ENCODE measurements at places on chromosomes 6 and 20.

GRCh38 chr6:10082385-10082784 is 332.5 kb downstream of the TFAP2A start:
- no peak for DNase-seq

- DNase-seq, result no peak
Observed at GRCh38 chr6:137165375-137166246, 7.8 kb downstream of the IL22RA2 start.

DNA sequence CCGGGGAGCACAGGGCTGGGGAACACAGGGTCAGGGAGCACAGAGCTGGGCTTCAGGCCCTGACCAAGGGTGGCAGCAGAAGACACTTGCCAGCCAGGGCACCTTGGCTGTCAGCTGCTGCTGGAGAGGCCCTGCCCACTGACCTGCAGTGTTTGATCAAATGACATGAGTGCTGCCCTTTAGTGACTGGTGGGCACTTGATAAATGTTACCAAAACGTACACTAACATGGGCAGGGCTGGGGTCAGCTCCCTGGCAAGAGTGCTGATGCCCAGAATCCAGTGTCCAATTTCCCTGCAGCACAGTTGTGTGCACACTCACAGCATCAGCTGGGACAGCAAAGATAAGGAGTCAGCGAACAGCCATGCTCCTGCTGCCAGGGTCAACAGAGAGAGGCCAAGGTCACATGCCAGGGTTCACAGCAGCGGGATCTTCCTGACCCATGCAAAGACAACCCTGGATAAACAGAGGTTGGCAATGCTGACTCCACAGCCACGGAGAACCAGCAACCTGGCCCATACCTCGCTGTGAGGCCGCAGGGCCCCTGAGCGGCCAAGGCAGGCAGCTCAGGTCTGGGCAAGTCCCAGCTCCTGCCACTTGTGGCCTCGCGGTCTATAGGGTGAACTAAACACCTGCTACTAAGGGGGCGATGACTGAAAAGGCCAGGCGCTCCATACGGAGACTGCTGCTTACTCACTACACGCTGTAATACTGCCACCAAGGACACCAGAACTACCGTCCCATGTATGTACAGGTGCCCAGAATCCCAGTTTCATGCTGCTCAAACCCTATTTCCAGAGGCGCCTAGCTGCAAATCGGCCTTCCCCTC is 46.3 kb downstream of the NINL start:
- no peak for DNase-seq

GRCh38 chr20:45440424-45440823 is 24.5 kb downstream of the PIGT start:
- no peak for DNase-seq

- DNase-seq, result no peak
Observed at GRCh38 chr6:122735582-122735981, 43.9 kb upstream of the FABP7 start.

DNA sequence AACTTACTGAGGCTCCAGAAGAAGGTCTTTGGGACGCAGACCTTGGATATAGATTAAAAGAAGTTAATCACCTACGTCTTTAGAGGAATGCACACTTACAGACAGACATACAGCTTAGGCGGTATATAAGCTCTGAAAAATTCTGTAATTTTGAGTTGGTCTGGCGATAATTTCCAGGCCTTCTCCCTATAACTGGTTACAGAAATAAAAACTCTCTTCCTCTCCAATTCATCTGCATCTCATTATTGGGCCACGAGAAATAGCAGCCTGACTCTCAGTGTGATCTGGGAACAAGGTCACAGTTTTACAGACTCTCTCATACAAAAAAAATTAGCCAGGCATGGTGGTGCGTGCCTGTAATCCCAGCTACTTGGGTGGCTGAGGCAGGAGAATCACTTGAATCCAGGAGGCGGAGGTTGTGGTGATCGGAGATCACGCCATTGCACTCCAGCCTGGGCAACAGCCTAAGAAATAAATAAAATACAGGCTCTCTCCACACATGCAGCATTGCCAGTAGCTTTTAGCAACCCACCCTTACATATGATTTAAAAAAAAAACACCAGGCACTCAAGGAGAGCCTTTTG is 4.7 kb downstream of the ZBTB24 start:
- DNase-seq, result no peak

GRCh38 chr6:3045777-3046176 is 22.5 kb upstream of the RIPK1 start:
- DNase-seq, result no peak

DNA sequence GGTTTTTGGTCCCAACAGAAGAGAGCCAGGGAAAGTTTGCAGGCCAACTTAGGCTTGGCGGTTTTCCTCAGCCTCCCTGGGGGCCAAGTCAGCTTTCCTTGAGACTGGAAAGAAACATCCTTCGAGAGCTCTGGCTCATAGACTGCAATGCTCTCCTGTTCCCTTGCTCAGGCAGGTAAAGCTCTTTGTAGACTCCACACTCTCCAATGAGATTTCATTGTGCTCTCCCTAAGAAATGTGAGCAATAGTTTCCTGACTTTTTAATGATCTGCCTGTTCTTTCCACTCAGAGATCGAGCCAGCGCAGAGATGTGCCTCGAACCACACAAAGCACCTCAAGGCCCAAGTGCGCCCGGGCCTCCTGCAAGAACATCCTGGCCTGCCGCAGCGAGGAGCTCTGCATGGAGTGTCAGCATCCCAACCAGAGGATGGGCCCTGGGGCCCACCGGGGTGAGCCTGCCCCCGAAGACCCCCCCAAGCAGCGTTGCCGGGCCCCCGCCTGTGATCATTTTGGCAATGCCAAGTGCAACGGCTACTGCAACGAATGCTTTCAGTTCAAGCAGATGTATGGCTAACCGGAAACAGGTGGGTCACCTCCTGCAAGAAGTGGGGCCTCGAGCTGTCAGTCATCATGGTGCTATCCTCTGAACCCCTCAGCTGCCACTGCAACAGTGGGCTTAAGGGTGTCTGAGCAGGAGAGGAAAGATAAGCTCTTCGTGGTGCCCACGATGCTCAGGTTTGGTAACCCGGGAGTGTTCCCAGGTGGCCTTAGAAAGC is 13.9 kb downstream of the TNFAIP3 start:
- DNase-seq, result no peak

DNA sequence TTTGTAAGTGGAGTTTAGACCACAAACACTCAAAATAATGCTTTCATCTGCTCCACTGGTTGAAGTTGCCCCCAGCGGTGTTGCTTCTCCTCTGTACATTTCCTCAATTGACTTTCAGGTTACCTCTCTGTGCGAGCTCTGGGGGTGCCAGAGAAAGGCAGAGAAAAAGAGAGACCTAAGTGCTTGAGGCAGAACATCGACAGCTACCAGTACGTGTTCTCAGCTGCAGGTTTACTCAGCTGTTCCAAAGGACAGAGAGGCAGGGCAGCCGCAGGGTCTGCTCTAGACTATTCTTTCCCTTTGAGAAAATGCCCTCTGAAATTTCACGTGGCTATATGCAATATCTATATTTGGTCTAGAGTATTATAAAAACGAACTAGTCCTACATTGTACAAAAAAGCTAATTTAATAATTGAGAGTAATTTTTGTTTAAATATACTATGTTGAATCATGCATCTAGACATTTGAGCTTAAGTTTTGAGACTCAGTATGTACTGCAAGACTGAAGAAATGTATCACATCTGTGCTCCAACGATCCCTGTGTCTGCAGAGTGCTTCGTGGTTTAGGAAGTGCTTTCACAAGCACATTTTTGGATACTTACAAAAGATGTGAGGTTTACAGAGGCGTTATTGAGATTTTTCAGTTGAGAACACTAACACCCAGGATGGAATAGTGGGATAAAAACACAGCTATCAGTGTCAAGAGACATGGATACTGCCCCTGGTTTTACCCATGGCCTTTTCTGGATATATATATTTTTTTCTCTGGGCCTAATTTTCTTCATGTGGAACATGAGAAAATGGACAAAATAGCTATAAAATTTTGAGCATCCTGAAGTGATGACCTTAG is 453.6 kb upstream of the FLRT3 start:
- DNase-seq, result no peak

DNA sequence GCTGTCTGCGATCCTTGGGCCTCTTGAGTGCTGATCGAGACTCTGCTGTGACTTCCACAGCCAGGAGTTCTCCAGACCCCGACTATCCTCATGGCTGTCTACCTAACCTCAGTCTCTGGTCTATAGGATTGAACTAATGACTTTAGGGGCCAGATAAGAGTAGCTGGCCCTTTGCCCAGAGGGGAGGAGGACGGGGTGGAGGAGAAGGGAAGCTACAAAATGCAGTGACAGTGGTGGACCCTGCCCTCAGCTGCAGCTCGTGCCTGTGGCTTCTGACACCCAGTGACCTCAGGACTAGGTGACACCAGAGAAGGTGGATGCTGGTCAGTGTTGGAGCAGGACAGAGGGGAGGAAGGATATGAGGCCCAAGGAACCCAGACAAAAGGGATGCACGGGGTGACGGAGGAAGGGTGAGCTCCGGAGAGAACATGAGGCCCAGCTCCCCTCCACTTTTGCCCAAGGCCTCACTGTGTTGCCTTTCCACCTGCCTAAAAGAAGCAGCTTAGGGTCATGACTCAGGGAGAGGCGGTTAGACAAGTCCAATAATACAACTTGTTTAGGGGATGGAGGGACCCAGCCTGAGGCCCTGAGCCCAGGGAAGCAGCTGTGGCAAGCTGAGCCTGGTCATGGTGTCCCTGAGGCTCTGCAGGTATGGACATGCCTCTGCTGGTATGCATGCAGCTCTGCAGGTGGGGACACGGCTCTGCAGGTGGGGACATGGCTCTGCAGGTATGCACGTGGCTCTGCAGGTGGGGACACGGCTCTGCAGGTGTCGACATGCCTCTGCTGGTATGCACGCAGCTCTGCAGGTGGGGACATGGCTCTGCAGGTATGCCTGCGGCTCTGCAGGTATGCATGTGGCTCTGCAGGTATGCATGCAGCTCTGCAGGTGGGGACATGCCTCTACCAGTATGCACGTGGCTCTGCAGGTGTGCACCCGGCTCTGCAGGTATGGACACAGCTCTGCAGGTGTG is 67.7 kb downstream of the SYNJ2 start:
- no peak for DNase-seq

GRCh38 chr6:6393069-6393529 is 72.6 kb upstream of the F13A1 start:
- no peak for DNase-seq

GRCh38 chr20:40811660-40812414 is 122.8 kb upstream of the MAFB start:
- no peak for DNase-seq

- no peak for DNase-seq
Observed at GRCh38 chr20:6665621-6666355, 101.7 kb upstream of the BMP2 start.

DNA sequence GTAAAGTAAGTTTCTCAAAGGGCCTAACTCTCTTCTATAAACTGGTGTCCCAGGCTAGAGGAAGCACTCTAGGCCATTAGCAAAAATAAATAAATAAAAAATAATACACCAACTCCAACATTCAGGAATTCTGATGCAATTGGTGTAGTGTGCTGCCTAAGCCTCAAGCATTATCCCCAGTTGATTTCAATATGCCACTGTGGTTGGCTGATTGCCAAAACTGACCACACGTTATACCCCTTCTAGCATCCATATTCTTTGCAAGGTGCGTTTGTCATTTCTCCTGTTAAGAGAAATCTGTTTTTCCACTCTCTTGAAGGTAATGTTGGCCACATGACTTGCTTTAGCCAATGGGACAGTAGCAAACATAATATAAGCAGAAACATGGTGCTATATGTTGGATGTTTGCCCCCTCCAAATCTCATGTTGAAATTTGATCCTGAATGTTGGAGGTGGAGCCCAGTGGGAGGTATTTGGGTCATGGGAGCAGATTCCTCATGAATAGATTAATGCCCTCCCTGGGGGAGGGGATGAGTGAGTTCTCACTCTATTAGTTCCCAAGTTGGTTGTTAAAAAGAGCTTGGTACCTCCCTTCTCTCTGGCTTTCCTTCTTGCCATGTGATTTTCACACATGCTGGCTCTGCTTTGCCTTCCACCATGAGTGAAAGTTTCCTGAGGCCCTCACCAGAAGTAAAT is 71.9 kb upstream of the PLCB4 start:
- DNase-seq, result no peak

DNA sequence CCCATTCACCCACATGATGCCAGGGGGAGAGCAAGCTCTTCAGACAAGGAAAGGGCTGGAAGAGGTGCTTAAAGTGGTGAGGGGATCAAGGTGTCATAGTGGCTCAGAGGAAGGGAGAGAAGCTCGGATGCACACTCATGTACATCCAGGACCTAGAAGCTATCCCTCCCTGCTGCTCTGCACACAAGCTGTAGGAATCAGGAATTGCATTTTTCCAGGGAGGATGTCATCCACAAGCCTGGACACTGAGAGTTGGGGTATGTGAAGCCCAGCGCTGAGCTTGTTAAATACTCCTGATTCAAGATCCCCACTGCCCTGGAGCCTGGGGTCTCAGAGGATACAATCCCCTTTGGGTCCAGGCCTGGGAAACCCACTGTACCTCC is 85.8 kb upstream of the CCDC167 start:
- no peak for DNase-seq

- no peak for DNase-seq
Observed at GRCh38 chr6:158313989-158314388, 1.7 kb downstream of the TULP4 start.

DNA sequence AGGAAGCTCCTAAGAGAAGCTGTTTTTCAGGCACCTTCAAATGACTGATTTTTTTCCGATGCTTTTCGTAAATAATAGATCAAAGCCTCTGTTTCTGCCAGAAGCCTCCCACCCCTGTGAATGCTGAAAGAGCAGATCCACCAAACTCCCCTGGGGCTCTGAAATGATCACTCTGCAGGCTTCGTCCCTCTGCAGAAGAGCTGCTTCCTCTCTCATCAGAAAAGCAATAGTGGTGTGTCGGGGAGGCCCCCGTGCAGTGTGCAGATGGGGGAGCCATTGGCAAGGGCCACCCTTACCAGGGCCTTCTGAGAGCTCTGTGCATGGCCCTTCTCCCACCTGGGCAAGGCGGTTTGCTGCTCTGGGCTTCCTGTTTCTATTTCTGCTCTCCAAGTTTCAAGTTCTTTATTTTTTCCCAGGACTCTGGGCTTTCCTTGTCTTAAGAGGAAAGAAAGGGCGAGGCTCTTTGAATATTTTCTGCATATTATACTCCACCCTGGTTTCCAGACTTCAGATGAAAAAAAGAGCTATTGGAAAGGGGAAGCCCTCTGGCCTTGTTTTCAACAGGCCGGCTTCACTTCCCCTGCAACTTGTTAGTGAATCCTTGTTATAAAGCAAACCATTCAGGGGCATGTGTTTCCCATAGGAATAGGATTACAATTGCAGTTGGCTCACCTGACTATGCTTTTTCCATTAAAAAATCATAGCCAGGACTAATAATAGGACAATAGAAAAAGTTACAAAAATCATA is 155.2 kb downstream of the TTLL2 start:
- DNase-seq, result no peak

- DNase-seq, result no peak
Observed at GRCh38 chr6:125558241-125558843, 191.1 kb upstream of the HEY2 start.

DNA sequence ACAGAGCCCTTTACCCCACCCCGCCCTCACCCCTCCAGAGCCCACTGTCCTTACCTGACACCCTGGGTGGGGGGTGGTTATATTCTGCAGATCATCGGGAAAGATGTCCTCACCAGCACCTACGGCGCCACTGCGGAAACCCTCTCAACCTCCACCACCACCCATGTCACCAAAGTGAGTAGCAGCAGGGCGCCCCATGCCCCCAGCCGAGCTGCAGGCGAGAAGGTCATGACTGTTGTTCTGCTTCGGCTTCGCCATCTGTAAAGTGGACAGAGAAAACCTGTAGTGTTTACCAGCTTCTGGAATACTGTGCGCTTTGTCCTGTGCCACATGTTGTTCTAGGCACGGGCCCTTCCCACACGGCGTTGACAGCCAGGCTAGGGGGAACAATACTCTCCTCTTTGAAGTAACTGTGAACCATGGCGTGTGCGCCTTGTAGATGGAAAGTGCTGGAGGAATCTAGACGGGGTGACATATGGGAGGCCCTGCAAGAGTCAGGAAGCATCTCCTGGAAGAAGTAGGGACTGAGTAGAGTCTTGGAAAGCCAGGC is 16.5 kb upstream of the AAR2 start:
- DNase-seq, result no peak

All from posterior cingulate gyrus (tissue), 11 donors.